ENCODE measurements at places on chromosomes 3 and 15.

DNA sequence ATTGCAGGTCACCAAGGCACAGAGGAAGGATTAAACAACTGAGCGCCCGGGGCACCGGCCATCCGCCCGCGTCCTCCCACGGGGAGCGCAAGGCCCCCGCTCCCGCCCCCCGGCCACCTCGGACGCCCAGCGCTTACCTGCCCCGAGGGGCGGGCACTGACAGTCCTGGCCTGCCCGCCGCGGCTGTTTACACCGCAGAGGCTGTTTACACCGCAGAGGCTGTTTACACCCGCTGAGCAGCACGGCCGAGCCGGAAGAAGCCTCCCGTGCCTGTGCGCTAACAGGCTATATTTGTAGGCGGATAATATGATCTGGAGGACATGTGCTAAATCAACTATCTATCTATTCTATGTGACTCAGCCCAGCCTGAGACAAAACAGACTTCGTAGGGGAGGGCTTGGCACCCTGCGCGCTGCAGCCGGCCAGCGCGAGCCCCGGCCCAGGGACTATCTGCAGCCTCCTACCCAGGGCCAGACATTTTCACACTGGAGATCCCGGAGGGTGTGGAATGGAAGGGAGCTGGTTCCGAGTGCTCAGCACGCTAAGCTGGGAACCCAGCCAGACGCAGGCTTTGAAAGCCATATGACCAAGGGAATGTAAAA is at the start of gene LRRC2:
Gene LRRC2, minus strand, starts transcription at position 263 of the 602 bp plus-strand sequence. CDS start 14,711 bp downstream, outside the sequence.
- no peaks in the 10 kb centered on the region for H3K36me3 ChIP-seq
- no peak for DNase-seq

- H3K27ac ChIP-seq, result no peak overlapping the region
- H3K36me3 ChIP-seq, result peaks cover 15% of the 10 kb centered on the region
- no peaks in the 10 kb centered on the region for H3K27me3 ChIP-seq
- H3K4me1 ChIP-seq, result peaks cover 6% of the 10 kb centered on the region
- no peak overlapping the region for H3K4me3 ChIP-seq
Observed at GRCh38 chr15:80953953-80954778, 35.5 kb downstream of the MESD start.

- no peak overlapping the region for H3K4me3 ChIP-seq
- H3K27me3 ChIP-seq, result no peaks in the 10 kb centered on the region
- H3K4me1 ChIP-seq, result no peaks in the 10 kb centered on the region
- H3K27ac ChIP-seq, result no peak overlapping the region
- H3K36me3 ChIP-seq, result peaks cover 10% of the 10 kb centered on the region
Observed at GRCh38 chr15:44501768-44502366, 35.1 kb upstream of the EIF3J start.

DNA sequence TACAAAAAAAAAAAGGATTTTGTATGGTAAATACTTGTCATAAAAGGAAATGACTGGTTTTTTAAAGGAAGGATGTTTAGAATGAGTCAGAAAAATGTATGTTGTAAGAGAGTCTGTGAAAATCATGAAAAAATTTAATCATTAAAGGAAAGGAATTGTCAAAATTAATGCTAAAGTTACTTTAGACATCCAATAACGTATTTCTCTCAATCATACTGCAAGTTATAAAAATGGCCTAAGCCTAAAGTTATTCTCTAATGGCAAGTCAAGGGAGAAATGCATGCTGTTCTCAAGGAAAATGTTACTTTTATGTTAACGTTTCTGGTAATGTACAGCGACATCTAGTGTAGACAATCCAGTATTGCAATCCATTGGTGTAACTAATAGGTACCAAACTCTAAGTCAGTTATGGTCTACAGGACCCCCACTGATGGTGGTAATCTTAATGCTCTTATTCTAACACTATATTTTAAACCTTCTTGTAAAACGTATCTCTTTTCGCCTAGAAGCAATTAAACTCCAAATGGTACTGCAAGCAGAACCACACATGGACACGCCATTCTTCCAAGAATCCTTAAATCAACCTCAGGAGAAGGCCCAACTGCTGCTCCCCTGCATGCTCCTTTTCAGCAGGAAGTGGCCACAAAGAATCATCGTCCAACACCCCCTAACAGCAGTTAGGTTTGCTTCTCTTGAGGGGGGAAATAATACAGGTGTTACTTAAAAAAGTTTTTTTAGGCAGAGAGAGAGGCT is 35.2 kb downstream of the NCEH1 start:
- H3K36me3 ChIP-seq, result no peaks in the 10 kb centered on the region
- no peak overlapping the region for H3K4me3 ChIP-seq
- DNase-seq, result no peak
- H3K27ac ChIP-seq, result peak overlapping the region; percentile 52
- H3K4me1 ChIP-seq, result peaks cover 18% of the 10 kb centered on the region

DNA sequence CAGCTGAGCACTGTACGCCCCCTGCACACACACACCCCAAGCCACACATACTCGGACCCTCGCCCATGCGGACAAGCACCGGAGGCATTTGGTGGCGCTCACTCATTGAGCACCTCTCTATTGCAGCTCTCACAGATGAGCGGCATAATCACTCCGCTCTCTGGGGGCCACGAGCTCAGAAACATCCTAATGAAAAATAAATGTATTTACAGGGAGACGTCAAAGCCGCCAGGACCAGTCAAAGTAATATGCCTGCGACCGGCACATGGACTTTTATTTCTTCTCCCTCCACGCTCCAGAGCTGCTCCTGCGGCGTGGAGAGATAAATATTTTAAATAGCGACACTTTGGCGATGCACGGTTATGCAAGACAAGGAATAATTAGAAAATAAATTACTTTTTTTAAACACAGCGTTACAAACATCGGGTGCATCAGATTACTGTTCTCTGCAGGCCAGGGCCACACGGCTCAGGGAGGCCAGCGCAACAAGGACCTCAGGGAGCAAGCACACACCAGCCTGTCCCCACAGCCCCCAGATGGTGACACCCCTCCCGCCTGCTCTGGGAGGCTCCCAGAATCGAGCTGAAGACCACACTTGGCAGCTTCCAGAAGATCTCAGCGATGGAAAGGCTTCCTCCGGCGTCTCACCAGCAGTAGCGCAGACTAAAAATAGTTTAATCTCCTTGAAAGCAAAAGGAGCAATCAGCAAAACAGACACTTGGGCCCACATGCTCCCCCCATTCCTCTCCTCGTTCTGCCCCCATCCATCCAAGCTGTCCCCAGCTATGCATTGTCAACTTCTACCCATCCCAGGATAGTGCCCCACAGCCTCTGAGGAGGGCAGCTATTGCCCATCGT is 48.0 kb downstream of the CACNA2D2 start:
- no peak for DNase-seq
- no peak overlapping the region for H3K4me3 ChIP-seq
- no peaks in the 10 kb centered on the region for H3K27me3 ChIP-seq
- no peaks in the 10 kb centered on the region for H3K4me1 ChIP-seq

- H3K27ac ChIP-seq, result no peak overlapping the region
- no peaks in the 10 kb centered on the region for H3K4me1 ChIP-seq
- H3K36me3 ChIP-seq, result peaks cover 16% of the 10 kb centered on the region
- DNase-seq, result no peak
- no peaks in the 10 kb centered on the region for H3K27me3 ChIP-seq
- H3K4me3 ChIP-seq, result no peak overlapping the region
Observed at GRCh38 chr3:105691633-105692032, 177.2 kb downstream of the CBLB start.

DNA sequence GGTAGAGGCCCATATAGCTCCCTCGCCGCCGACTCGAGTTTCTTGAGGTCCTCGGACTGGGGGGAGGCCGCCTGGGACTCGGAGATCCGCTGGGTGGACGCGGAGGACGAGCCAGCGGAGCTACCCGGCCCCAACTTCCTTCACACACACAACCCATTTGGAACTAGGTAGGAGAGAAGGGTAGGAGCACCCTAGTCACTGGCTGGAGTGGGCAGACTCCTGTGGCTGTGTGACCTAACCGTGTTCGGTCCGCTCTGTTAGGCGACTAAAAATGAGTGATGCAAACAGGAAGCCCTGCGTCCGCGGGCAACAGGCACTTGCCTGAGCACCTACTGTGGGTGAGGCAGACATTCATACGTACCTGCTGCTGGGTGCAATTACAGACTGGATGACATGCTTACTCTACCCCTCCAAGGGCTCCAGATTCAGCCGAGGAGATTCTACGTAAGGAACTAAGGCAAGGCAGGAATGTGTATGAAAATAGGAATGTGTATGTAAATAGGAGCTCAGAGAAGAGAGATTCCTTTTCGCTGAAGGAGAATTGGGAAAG is 4.6 kb upstream of the SIN3A start:
- peak overlapping the region; percentile 51 for H3K27ac ChIP-seq
- H3K4me1 ChIP-seq, result peaks cover 1% of the 10 kb centered on the region
- no peak for DNase-seq
- H3K27me3 ChIP-seq, result no peaks in the 10 kb centered on the region
- H3K36me3 ChIP-seq, result no peaks in the 10 kb centered on the region
- peak overlapping the region; percentile 85 for H3K4me3 ChIP-seq

DNA sequence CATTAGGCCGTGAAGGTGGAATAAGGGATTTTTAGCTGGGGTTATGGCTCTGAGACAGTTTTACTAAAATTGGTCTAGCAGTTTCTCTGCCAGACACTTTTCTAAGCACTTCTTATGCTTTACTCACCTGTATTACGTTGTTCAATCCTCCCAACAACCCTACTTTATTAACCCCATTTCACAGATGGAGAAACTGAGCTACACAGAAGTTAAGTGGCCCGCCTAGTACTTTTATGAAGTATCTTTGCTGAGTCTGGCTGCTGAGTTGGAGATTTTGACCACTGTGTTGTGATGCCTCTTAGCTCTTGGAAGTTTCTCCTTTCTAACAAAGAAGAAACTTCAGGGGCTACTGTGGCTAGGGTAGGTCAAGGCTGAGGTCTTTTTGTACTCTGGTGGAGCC is 11.5 kb downstream of the LIMD1 start:
- DNase-seq, result no peak
- H3K27ac ChIP-seq, result no peak overlapping the region
- no peaks in the 10 kb centered on the region for H3K27me3 ChIP-seq
- H3K36me3 ChIP-seq, result peaks cover 3% of the 10 kb centered on the region
- peaks cover 4% of the 10 kb centered on the region for H3K4me1 ChIP-seq

GRCh38 chr3:115187149-115187757 is 40.2 kb upstream of the ZBTB20 start:
- no peak overlapping the region for H3K4me3 ChIP-seq
- H3K27me3 ChIP-seq, result no peaks in the 10 kb centered on the region
- no peaks in the 10 kb centered on the region for H3K4me1 ChIP-seq

- H3K4me1 ChIP-seq, result peaks cover 3% of the 10 kb centered on the region
- no peaks in the 10 kb centered on the region for H3K36me3 ChIP-seq
- DNase-seq, result no peak
Observed at GRCh38 chr3:30475038-30475808, 131.2 kb upstream of the TGFBR2 start.

DNA sequence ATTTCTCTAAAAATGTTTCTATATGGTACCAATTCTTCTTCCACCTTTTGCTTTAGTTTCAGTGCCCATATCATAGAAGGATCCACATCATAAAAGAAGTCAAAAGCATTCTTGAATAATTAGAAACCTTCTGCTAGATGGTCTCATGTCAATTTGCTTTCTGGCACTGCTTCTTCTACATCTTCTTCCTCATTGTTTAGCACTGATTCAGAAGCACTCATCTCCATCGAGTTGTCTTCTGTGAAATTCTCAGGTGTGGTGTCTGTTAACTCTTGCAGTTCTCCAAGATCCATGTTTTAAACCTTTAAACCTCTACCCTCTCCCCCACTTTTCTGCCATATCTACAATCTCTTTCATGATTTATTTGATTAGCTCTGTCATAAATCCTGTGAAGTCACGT is 154.8 kb downstream of the WDR76 start:
- H3K4me3 ChIP-seq, result no peak overlapping the region
- H3K4me1 ChIP-seq, result no peaks in the 10 kb centered on the region
- H3K36me3 ChIP-seq, result no peaks in the 10 kb centered on the region
- no peak overlapping the region for H3K27ac ChIP-seq

DNA sequence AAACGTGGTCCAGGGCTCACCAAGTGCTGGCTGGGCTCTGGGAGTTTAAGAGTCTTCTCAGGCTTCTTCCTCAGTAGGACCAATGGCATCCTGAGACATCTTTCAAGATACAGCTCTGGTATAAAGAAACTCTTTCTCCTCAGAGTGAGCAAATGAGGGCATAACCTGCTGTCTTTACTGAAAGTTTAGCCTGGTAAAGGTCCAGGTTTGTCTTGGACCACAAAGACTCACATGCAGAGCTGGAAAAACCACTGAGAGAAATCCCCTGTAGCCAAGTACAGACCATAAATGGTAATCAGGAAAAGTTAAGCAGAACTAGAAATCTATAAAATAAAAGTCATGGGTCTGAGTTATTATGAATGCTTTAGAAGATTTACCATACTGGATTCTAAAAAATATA is 23.1 kb downstream of the CD47 start:
- no peaks in the 10 kb centered on the region for H3K27me3 ChIP-seq
- H3K4me3 ChIP-seq, result no peak overlapping the region
- DNase-seq, result no peak
- H3K36me3 ChIP-seq, result no peaks in the 10 kb centered on the region

DNA sequence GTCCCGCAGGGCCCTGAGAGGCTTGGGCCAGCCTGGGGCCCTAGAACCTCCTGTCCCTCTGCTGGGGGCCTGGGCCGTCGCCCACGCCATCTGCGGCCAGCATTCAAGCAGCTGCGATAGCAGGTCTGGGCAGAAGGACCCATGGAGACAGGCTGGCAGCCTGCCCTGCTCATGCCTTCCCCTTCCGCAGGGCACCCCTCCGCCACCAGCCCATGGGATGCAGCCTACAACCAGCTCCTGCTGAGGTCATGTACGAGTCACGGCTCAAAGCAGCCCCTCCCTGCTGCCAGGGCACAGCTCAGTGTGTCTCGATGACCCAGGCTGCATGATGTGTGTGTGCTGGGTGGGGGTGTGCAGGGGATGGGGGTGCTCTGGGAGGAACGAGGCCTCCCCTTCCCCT is 27.8 kb downstream of the DUSP7 start:
- H3K27ac ChIP-seq, result no peak overlapping the region
- H3K27me3 ChIP-seq, result no peaks in the 10 kb centered on the region
- H3K4me3 ChIP-seq, result no peak overlapping the region
- H3K36me3 ChIP-seq, result no peaks in the 10 kb centered on the region
- no peak for DNase-seq
- no peaks in the 10 kb centered on the region for H3K4me1 ChIP-seq

- H3K4me3 ChIP-seq, result no peak overlapping the region
- H3K27me3 ChIP-seq, result no peaks in the 10 kb centered on the region
Observed at GRCh38 chr3:78633626-78634025, 1134.2 kb downstream of the ROBO1 start.

DNA sequence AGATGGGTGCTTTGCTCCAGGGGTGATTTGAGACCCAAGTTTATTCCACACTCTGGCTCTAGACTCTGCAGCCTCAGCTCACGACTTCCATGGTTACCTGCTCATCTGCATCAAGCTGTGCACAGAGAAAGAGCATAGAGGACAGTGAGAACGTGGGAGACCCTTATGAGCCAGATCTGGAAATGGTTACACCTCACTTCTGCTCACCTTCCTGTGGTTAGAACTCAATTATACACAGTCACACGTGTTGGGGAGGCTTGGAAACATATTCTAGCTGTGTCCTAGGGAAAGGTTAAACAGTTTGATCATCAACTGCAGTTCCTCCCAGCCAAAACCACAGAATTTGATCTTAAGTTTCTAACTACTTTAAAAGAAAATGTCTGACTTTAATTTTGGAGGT is 1.8 kb downstream of the FETUB start:
- no peaks in the 10 kb centered on the region for H3K36me3 ChIP-seq
- H3K4me3 ChIP-seq, result no peak overlapping the region
- no peaks in the 10 kb centered on the region for H3K27me3 ChIP-seq
- H3K27ac ChIP-seq, result no peak overlapping the region
- H3K4me1 ChIP-seq, result peaks cover 12% of the 10 kb centered on the region

- no peaks in the 10 kb centered on the region for H3K27me3 ChIP-seq
- H3K4me1 ChIP-seq, result no peaks in the 10 kb centered on the region
- peak; percentile 63 for DNase-seq
Observed at GRCh38 chr15:59501597-59501996, 63.6 kb downstream of the FAM81A start.

Data from H1 (cell line).